SJSA1 (cell line): ENCODE measurements at places on chromosomes 2 and 18. TPM values are rescaled to one million over a fixed set of nuclear protein-coding genes. Genes with fewer than 3 reads are reported as not detected.
A peak's percentile ranks its signal among the peaks of the same experiment; 100 is the strongest.

- no peak for DNase-seq
These were observed 30.1 kb upstream of the ZNF516 start for GRCh38 chr18:76524900-76525698.

DNA sequence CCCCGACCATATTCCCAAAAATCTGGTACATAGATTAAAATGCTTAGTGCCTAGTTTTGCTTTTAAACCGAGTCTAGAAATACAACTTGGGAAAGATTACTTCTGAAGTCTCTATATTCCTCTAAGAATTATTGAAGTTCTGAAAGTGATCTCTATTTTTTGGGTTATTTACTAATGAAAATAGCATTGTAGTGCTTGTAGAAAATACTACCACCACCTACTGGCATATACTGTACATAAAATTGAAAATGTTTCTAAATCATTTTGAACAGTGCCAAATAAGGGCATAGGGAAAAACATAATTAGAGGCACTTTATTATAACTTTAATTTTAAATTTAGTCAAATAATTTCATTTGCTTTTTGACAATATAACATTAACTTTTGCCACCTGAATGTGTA lies 1399.6 kb upstream of the ZEB2 start:
- DNase-seq = no peak

DNA sequence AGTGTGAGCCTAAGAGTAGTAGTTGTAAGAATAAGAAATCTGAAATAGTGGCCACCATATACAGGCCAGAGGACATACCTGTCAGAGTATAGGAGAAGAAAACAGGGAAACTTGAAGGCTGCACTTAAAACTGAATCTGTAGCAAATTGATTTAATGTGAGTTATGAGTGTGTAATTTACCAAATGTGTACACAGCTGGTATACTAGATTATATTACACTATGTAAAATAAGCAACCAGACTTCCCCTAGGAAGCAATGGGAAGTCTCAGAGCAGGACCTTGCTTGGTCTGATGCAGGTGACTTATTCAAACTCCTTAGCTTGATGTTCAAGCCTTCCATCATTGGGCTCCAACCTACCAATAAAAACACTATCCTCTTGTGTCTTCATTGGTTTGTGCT lies 17.3 kb upstream of the EPC2 start:
- DNase-seq = no peak

DNA sequence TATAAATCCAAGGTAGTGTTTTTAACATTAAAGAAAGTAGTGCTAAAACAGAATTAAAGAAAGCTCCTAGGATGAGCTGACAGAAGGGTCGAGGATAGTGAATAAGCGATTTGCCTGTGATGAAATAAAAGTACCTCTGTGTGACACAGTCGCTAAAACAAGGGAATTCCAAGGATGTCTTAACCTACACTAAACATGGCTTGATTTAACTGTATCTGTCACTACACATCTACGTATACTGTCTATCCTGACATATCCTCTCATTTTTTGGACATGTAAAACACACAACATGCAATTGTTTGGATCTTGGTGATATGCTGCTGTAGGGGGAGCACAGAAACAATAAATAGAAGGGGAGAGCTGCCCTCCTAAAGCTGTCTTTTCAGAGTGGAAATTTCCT lies 580.8 kb upstream of the SLC8A1 start:
- DNase-seq = no peak

DNA sequence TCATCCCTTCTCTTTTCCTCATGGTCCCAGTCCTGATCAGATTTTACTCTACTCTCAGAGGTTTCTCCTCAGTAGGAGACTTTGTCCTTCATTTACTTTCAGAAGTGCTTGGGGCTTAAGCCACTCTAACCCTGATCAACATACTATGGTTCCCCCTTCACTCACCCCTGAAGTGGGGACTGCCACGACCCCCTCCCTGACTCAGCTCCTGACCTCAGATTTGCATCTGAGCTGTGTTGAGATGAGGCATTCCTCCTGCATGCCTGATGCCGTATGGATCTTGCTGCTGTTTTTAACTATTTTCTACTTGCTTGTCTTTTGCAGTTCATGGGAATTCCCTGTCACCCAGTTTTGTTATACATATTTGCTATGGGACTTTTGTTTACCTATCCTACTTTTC lies 306.7 kb upstream of the CHST9 start:
- no peak for DNase-seq

DNA sequence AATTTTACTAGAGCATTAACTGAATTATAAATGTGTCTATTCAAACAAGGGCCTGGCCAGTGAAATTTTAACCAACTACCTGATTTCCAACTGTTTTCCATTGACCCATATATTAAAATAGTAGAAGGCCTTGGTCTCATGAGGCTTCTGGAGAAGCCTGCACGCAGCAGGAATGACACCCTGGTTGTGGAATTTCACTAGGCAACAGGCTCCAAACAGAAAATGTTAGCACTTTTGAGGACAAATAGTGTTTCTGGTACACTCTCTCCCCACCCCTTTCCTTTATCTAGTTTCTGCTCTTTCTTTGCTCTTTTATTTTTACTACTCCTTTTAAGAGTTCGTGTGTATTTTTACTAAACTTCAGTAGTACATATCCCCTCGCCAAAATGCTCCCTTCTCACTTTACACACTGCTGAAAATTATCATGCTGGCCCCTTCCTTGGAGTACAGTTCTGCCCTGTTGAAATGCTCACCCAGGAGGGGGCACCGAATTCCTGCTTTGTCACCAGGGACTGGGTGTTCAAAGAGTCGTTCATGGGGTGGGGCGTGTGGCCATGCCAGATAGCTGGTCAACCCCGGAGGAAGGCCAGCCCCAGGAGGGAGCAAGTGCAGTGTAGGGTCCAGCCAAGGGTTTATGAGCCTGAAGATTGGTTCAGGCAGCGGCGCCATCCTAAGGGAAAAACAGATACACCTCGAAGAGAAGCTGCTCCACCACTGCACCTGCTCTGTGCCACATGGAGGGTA lies 22.1 kb upstream of the COL6A3 start:
- DNase-seq = no peak

GRCh38 chr2:50102383-50102782 lies 929.5 kb downstream of the NRXN1 start:
- DNase-seq = no peak

DNA sequence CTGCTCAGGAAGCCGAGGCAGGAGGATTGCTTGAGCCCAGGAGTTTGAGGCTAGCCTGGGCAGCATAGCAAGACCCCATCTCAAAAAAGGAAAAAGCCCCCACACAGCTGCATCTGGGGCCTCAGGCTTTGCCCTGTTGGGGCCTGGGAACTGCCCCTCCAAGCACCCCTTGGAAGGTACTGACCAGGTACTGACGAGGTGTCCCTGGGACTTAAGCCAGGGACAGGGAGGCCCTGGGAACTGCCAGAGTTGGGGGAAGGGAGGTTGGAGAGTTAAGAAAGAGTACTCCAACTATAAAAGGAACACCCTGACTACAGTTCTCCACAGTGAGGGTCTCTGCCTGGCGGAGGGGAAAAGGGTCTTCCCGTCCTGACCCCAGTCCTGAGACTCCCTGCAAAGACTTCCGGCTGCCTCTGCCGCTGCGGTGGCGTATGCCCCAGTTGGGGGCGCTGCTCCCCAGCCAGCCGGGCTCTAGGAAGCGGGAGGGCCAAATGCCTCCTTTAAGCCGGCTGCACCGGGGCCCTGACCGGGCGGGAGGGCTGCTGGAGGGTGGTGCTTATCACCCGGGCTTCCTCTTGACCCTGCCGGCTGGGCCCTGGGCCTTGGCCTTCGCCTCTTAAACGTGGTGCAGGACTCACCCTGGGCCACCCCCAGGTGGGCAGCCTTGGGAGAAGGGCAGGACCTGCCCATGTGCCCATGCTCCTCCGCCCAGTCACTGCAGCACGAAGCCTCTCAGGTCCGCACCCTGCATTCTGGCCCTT lies 12.8 kb downstream of the SLC30A3 start:
- no peak for DNase-seq

- peak; percentile 87 for DNase-seq
These were observed 28.1 kb upstream of the MYCN start for GRCh38 chr2:15912203-15912602.

- peak; percentile 55 for DNase-seq
These were observed at the start of gene TMEM37 for GRCh38 chr2:119431155-119431975. TSS of gene TMEM37 (plus strand) at chr2:119431854. CDS start at chr2:119431904, 50 bp downstream.

DNA sequence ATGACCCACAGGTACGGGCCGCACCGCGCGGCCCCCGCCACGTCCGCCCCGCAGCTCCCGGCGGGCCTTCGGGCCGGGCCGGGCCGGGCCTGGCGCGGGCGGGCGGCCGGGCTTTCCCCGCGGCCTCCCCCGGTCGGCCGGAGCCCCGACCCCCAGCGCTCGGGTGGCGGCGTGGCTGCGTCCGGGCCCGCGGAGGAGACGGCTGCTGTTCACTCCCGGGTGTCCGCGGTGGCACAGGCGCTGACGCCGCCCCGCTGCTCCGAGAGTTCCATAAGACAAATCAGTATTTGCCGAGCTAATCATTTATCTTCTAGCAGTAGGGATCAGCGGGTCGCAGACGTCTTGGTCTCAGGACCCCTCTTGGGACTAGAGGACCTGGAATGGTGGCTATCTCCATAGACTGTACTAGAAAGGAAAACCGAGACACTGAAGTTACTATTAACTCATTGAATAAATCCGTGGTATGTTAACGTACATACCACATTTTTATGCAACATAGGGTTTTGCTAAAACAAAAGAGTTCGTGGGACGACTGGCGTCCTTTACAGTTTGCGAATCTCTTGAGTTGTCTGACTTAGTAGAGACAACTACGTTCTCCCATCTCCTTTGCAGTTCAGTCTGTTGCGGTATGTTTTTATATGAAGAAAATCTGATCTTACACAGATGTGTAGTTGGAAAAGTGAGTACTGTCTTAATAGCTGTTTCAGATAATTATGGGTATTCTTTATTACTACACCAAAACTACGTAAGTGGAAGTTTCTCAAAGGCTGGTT lies 500 bp downstream of the LIMS1 start:
- peak; percentile 48 for DNase-seq

DNA sequence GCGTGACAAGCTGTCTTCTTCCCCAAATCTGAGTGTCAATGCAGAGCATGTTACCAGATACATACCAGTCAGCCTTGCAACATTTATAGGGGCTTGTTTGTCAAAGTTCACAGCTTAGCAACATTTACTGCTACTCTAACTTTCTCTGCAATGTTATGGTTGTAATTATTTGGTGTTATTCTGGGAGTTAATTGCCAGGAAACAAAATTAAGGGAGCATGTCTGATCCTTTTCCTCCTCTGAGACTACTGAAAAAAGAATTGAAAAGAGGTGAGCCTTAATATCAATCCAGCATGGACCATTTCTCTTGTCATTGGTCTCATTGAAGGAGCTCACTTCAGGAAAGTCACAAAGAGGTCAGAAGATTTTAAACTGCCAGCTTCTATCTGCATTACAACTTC lies 465.6 kb upstream of the LINC00305 start:
- DNase-seq = no peak

- no peak for DNase-seq
These were observed 3.7 kb upstream of the UGT1A6 start for GRCh38 chr2:233689031-233689430.

GRCh38 chr2:216201692-216202306 lies 92.7 kb downstream of the XRCC5 start:
- no peak for DNase-seq

DNA sequence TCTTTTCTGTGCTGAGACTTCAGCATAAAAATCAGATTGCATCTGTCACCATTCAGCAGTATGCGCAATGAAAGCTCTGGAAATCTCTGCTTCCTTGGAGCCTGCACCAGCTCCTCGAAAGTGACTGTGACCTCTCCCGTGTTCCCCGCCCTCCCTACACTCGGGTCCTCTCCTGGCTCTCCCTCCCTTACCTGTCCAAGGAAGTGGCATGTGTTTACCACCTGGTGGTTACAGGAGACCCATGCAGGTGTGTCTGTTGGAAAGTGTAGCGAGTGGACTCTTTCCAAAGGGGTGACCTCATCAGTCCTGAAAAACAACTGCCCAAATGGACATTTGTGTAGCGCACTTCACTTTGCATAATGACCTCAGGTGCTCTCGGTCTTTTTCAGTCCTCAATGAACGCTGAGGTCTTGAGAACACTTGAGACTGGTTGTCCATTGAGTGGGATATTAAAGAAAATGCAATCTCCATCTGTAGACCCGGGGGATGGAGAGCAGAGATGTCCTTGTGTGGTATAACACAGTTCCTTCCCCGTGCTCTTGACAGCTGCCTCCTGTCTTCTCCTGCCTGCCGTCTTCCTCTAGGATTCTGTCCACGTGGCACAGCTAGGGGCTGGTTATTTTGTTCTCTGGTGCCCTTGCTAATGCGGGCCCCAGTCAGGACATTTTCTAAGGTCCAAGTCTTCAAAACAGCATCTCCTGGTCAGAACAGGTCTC lies 133.2 kb downstream of the ACKR3 start:
- DNase-seq = no peak

DNA sequence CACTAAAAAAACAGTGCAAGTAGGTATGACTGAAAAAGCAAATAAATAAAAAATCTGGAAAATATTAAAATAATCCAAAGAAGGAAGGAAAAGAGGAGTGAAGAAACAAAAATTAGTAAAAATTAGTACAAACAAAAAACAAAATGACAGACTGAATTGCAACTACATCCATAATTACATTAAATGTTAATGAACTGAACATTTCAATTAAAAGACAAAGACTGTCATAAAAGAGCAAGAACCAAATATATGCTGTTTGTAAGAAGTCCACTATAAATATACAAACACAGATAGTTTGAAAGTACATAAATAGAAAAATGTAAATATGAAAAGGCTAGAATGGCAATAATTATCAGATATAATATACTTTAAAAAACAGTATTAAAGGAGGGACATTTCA lies 267.6 kb downstream of the WDPCP start:
- no peak for DNase-seq

DNA sequence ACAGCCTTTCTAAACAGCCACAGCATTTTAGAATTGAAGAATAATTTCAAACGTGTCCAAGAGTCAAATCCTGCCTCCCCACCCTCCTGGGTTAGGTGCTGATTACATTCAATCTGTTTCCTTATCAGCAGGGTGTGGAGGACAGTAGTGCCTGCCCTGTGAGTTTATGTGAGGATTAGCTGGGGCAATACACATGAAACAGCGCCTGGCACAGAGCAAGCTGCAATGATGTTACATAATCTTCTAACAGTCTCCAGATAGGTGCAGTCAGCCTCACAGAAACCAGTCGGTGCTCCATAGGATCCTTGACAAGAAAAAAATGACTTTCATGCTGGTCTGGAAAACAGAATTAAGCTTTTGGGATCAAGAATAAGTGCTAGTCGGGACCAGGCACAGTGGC lies 91.7 kb upstream of the ITGA6 start:
- no peak for DNase-seq

The CFAP221 gene
- not detected in 2 replicates for total RNA-seq

The GKN2 gene
- not detected in 2 replicates for total RNA-seq

The GREB1L gene
- total RNA-seq = 0.81 and 1.2 TPM in 2 replicates

The ALK gene
- not detected in 2 replicates for total RNA-seq

The MC5R gene
- not detected in 2 replicates for total RNA-seq
